ENCODE measurements at places on chromosomes 7 and 10.

GRCh38 chr7:5439572-5440496 lies 16.2 kb upstream of the TNRC18 start:
- DNase-seq: no peak

DNA sequence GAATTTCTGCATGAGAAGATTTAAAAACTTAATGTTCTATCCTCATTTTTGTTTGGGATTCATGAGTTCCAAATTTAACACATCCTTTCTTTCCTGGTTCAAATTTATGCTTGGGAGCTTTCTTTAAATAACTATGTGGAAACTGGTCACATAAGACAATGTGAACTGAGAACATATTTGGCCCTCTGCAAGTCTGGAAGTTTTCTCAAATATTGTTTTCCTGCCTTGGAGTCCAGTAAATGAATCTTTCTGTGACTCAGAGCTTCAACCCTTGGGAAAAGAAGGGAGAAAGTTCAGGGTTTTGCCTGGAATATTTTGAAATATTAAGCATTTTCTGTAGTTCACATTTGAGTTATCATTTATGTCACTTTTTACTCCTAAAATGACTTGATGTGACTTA lies 559.0 kb upstream of the NRP1 start:
- no peak for DNase-seq

DNA sequence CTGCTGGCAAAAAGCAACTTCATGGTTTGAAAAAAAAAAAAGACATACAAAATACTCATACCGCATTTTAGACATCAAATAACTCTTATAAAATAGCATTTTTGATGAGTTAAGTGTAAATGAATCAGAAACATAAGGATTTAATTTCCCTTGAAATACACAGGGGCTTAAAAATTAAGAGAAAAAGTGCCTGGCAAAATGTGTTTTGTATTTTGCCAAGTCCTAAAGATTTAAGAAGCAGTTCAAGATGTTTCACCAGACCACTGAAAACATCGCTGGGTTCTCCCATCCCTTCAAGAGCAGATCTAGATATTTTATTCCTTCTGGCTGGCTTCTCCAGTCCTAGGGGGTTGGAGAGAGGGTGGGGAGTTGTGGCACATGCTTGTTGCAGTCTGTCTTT lies 396.4 kb downstream of the INHBA start:
- DNase-seq: no peak

- no peak for DNase-seq
Observed at GRCh38 chr7:29084832-29085231, 61.5 kb downstream of the CPVL start.

GRCh38 chr10:9510626-9511025 lies 1456.1 kb downstream of the GATA3 start:
- no peak for DNase-seq

DNA sequence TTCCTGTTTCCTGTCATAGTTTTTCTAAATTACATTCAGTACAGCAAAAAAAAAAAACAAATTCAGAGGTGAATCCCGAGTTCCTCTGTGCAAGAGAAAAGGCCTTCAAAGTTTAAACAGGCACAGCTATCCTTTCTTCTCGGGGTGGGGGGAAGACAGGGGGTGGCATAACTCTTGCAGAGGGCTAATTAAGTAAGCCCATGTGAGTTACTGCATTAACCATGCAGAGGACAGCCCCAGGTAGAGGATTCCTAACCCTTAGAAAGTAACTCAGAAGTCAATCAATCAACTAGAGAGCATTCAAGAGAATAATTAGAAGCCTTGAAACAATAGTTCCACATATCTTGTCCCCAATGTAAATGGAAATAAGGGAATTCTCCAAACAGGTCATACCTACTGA lies 170.9 kb downstream of the CSTF2T start:
- no peak for DNase-seq

- DNase-seq: no peak
Observed at GRCh38 chr7:107173191-107173590, 4.4 kb downstream of the HBP1 start.

GRCh38 chr7:44208085-44208484 lies 7.3 kb downstream of the YKT6 start:
- no peak for DNase-seq

DNA sequence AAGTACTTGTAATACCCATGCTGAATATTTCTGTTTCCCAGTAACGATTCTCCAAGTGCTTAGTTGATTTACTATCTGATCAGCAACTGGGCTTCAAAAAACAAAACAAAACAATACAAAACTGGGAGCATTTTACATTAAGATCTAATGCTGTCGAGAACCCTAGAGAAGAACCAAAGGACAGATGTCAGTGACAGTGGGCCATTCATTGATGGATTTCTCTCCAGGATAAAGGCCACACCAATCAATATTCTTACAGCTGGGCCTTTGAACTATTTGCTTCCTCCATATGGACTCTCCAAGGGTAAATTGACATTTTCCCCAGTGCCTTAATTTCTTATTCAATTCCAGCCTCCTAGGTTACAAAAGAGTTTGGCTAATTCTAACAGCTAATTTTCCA lies 217.5 kb downstream of the ADAM12 start:
- DNase-seq: no peak

Data from activated T-cell treated with anti-CD3 and anti-CD28 coated beads, Interleukin-2, amount 50 U/mL, for 48 hours (primary cell).